ENCODE measurements at places on chromosomes 6 and 20. TPM values are rescaled to one million over a fixed set of nuclear protein-coding genes. Genes with fewer than 3 reads are reported as not detected.

GRCh38 chr6:3911614-3912336 is 62.6 kb downstream of the FAM50B start:
- no peak for DNase-seq

GRCh38 chr20:50874758-50875665 is 56.2 kb downstream of the ADNP start:
- DNase-seq: no peak

DNA sequence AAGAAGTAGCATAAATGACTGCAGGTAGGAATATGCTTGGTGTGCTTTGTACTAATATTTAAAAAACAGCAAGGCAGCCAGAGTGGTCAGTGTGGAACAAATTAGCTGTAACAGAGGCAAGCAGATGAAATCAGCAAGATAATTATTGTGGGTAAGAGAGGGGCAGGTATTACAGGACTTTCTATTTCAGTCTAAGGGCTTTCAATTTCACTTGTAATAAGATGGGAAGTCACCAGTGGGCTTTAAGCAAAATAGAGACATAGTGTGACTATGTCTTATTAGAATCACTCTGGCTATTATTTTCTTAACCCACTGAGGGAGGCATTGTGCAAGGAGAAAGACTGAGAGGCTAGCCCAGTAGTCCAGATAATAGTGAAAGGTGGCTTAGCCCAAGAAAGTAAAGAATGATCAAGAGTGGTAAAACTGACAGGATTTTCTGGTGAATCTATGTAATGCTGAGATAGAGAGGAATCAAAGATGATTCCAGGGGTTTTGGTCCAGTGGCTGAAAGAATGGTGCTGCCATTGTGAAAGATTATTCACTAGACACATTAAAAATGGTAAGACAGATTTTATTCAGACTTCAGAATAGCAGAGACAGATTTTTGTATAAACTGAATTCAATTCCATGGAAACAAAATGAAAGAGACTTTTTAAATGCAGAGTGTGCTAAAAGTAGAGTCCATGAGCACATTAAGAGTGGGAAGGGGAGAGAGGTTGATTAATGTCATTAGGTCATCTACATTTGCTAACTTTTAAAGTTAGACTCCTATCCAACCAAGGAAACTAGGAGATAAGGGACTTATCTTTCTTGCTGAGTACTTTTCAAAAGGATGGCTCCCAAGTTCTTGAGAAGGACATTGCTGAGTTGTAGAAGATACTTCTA is 1136.0 kb downstream of the HACE1 start:
- no peak for DNase-seq

DNA sequence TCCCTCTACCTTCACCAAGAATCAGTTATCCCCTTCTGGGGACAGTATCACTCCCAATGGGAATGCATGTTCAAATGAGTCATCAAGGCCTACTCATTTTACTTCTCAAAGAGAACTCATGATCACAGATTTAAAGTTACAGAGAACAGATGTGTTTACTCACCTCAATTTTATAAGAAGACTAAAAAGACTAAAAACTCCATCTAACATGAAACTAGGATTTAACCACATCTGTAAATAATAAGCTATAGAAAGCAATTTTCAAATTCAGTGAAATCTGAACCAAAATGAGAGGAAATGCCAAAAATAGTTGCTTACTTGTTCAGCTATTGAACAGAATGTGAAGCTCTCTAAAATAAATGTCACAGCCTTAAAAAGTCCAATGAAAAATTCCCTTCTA is 300.1 kb upstream of the KCNQ5 start:
- no peak for DNase-seq

DNA sequence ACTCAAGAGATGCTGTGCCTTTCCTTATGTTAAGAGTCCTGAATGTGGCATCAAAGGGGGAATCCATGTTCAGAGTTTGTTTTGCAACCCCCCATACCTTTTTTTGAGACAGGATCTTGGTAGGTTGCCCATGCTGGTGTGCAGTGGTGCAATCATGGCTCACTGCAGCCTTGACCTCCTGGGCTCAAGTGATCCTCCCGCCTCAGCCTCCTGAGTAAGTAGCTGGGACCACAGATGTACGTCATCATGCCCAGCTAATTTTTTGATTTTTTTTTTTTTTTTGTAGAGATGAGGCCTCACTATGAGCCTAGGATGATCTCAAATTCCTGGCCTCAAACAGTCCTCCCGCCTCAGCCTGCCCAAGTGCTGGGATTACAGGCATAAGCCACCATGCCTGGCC is 16.5 kb downstream of the PTPRA start:
- no peak for DNase-seq

DNA sequence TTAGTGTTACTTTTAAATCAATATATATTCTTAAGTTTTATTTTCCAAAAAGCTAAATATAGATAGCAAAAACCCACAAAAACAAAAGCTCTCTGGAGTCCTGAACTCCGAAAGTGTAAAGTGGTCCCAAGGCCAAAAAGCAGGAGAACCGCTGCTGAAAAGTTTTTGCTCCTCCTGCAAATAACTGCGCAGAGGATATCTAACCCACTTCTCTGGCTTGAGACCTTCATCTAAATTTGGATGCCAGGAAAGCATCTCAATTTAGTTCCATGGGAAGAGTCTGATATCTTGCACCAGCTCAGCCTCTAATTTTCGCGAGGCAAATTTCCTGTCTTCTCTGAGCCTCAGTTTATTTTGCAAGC is 523 bp downstream of the MRPS10 start:
- DNase-seq: no peak

- no peak for DNase-seq
Measured at GRCh38 chr6:43768983-43769525, 957 bp upstream of the VEGFA start.

DNA sequence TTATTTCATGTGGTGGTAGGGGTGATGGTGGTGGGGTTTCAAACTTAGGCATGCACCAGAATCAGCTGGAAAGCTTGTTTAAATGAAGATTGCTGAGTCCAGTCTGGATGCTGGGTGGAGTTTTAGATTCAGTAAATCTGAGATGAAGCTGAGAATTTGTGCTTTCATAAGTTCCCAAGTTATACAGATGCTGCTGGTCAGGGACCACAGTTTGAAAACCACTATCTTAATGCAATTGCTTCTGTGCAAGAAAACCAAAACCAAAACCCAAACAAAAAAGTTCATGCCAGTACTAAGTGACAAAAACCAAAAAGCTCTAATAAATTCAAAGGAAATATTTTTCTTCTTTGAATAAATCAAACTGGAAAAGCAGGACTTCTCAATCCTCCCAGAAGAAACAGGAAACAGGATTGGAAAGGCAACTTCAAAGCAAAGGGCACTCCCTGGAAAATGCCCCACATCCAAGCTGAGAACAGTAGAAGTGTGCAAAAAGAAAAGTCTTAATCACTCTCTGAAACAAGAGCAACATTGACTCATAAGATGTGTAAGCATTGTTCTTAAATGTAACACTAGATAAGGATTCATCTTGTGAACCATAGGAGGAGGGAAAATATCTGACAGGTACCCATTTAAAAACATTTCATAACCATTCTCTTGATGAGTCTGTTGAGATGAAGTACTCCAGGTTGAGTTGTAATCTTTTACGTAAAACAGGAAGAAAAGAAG is 481.5 kb upstream of the HSF2 start:
- DNase-seq: no peak

DNA sequence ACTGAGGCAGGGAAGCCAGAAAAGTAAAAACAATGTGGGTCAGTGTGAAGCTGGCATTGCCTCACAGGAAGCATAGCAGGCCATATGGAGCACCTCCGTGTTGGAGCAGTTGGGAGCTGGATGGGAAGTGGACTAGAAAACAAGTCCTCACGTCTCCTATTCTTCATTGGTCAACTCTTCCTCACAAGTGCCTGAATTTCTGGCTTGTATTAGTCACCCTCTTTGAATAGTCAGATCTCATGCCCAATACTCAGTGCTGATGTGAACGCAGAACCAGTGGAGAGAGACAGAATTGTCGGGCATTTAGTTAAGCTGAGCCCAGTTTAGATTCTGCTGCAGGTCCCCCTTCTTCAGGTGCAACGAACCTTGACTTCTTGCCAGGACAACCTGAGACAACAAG is 22.3 kb upstream of the RSPO3 start:
- no peak for DNase-seq

DNA sequence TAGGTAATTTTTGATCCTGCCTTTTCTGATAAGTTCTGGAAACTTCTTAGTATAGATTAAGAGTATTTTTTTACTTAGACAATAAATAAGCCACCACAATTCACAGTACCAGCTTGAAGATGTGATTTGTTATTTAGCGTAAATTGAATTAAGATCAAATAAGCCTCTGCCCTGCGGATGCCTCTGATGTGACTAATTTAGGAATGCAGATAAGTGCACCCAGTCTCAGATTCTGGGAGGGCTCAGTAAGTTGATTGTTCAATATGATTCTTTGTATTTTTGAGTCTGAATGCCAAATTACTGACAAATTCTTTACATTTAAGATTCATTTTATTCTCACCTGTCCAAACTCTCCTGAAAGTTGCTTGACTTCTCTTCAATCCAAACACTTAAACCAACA is 147.5 kb downstream of the THBS2 start:
- no peak for DNase-seq

DNA sequence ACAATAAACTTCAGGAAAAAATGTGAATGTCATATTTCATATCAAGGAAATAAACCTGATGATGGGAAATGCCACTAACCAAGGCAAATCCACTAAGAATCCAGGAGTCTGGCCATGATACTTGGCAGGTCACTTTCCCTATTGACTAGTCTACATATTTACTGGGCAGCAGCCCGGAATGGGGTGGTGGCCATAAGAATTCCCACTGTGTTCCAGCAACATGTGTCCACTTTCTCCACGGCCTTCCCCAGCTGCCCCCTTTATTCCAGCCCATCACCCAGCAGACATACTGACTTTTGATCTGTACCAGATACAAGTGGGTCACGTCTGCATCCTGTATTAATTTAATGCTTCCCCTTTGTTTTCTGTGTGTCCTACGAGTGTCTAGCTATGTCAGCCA is 234.5 kb upstream of the PRDM1 start:
- no peak for DNase-seq

- DNase-seq: no peak
Measured at GRCh38 chr6:33918175-33918695, 114.4 kb upstream of the MLN start.

- DNase-seq: no peak
Measured at GRCh38 chr6:100194535-100194934, 200.5 kb upstream of the MCHR2 start.

DNA sequence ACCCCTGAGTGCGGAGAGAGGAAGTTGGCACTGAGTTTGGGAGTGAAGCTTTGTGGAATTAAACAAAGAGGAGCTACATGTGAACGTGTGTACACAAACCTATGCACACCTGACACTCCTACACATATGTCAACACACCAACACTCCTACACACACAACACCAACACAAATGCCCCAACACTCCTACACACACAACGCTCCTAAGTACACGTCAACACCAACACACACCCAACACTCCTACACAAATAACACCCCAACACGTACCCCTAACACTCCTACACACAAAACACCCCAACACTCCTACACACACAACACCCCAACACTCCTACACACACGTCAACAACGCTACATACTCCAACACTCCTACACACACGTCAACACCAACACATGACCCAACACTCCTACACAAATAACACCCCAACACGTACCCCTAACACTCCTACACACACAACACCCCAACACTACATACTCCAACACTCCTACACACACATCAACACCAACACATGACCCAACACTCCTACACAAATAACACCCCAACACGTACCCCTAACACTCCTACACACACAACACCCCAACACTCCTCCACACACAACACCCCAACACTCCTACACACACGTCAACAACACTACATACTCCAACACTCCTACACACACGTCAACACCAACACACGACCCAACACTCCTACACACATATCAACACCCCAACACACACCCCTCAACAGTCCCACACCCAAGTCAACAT is 40.1 kb upstream of the ZBP1 start:
- no peak for DNase-seq

DNA sequence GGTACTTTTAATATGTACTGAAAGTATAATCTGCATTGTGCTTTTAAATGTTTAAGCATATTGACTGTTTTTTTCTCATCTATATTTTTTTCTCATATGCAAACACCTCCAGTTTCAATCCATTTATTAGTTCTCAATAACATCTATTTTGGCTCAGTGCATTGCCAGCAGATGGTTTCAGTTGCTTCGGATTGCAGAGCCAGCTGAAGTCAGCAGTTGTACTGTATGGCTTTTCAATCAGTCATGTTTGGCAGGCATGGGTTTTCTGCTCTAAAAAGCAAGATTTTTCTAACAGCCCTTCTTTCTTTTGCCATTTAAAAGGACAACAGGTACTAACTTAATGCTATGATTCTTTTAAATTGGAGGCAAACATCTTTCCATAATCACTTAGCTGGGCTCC is 121.2 kb downstream of the CD109 start:
- no peak for DNase-seq

GRCh38 chr6:33865478-33866077 is 61.8 kb upstream of the MLN start:
- no peak for DNase-seq

- DNase-seq: no peak
Measured at GRCh38 chr20:59043698-59044097, 1.1 kb upstream of the PRELID3B start.

DNA sequence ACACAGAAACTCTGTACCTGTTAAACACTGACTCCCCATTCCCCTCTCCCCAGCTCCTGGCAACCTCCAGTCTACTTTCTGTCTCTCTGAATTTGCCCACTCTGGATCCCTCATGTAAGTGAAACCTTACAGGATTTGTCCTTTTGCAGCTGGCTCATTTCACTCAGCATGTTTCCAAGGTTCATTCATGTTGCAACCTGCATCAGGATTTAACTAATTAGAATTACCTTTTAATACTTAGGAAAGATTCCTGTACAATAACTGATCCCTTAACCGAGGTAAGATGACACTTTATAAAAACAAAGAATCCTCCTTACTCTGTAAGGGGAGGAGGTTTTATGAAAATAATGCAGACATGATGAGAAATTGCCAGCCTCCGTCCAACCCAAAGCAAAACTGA is 113.1 kb upstream of the MTHFD1L start:
- no peak for DNase-seq

CCN5 gene
- total RNA-seq: not detected

C20orf144 gene
- 0.30 TPM for total RNA-seq

SEMG2 gene
- not detected for total RNA-seq

SIGLEC1 gene
- total RNA-seq: not detected

KCNQ5 gene
- 7.2 TPM for total RNA-seq

RALGAPA2 gene
- 16.0 TPM for total RNA-seq

All from activated CD8-positive, alpha-beta memory T cell treated with anti-CD3 and anti-CD28 coated beads, Interleukin-2, amount 10 ng/mL, durations not matched to agents 7 days and 5 days (primary cell).